ENCODE measurements at places on chromosomes 3 and 15.
A peak's percentile ranks its signal among the peaks of the same experiment; 100 is the strongest.

DNA sequence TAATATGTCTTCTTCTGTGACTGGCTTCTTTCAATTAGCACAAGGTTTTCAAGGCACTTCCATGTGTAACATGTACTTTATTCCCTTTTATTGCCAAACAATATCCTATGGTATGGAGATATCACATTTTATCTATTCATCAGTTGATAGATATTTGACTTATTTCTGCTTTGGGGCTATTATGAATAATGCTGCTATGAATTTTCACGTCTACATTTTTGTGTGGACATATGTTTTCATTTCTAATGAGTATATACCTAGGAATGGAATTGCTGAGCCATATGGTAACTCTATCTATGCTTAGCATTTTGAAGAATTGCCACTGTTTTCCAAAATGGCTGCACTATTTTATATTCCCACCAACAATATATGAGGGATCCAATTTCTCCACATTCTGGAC lies 3.6 kb upstream of the AGTR1 start:
- no peak for DNase-seq

DNA sequence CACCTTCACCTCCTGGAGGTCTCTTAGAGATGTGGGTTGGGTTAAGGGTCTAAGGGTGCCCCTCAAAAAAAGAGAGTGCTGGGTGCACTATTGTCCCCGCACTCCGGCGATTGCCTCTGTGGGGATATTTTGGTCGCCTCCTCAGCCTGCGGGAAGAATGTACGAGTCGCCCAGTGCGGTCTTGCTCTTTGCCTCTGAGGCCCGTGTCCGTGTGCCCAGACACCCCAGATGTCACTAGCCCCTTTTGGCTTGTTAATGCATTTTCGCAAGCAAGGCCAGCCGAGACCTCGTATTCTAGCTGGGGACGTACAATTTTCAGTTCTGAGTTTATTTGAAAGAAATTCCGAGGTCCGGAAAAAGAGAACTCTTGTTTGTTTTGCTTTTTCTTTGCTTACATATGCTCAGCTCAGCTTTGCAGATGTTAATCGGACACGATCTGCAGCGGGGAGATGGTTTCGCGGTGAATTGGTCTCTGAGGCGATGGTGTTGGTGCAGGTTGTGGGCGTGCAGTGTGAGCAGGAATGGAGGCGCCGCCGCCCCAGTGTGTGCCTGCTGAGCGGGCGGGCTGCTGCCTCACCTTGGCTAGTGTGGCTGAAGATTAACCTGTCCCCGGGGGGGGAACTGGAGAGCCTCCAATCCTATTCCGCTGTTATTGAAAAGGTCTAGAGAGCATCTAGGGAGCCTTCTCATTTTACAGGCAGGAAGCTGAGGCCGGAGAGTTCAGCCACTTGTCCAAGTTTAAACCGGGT lies 1.4 kb downstream of the ST6GAL1 start:
- no peak for DNase-seq

GRCh38 chr15:60044636-60045270 lies 40.6 kb downstream of the FOXB1 start:
- DNase-seq: no peak

DNA sequence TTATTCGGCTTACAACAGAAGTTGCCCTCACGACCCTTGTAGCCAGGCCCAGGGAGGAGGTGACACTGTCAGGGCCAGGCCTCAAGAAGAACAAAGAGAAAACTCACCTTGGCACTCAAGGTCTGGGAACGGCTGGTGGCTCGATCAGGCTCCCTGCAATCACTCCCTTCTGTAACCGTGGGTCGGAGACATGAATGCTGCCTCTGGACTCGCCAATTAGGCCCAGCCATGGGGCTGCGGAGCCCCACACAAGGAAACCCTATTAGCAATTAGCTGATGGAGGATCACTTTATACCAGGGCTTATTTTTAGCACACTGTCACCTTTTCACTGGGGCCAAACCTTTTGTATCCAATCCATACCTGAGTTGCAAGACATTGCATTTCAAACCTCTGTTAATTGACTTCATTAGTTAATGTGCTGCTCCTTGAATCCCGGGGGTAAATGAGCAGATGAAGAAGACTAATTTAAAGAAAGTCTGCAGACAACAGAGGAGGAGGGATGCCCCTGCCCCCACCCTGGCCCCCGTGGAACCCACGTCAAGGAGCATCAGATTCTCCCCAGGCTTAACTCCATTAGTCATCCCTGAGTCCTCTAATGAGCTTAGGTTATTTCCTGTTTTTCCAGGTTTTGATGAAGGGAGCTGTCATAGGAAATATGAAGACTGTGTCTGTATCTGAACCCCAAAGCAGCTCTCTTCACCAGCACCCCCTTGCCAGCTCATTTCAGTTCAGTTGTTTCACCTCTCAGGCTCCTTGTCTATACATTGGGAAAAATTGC lies 255.3 kb downstream of the RORA start:
- DNase-seq: no peak

GRCh38 chr15:101613130-101614000 lies 38.8 kb downstream of the TM2D3 start:
- DNase-seq: peak; percentile 8

DNA sequence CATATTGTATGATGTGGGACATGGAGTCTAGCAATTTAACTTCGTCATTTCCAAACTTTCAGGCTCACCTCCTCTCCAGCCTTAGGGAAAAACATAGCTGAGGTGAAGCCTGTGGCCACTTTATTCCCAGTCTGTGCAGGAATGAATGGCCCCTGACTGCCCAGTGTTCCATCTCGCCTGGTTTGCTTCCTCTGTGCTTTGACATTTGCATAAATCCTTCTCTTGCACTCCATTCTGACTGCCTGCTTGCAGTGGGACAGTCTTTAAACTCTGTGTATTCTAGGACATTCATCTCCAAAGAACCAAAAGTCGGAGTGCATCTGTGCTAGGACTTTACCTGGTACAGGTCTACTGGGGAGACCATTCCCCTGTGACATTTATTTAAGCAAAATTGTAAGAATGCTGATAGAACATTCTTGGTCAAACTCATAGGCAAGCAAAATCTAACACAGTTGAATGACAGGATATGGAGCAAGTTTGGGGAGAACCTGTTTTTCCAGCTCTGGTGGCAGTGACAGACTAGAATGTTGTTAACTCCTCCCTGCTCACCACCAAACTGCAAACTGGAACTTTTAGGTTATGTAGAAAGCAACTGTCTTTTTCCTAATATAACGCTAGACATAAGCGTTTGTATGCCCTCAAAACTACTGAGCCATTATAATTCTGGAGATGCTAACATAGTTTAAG lies 22.1 kb downstream of the TMED3 start:
- no peak for DNase-seq

GRCh38 chr3:79361748-79362378 lies 405.9 kb downstream of the ROBO1 start:
- no peak for DNase-seq

DNA sequence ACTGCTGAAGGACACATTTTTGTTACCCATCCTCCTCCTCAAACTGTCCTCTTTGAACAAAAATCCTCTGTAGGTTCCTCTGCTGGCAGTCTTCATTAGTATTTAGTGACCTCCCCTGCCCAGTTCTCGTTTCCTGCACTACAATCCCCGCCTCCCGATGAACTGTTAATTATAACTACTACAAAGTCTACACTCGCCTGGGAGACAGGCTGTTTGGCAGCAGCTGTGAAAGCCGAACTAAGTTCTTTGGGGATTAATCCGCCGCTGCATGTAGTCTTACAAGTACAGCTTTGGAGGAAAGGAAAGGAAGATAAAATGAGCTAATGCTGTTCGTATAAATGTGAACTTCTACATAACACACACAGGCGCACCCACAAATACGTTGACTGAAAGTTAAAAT lies 160.0 kb upstream of the WNT5A start:
- DNase-seq: no peak

DNA sequence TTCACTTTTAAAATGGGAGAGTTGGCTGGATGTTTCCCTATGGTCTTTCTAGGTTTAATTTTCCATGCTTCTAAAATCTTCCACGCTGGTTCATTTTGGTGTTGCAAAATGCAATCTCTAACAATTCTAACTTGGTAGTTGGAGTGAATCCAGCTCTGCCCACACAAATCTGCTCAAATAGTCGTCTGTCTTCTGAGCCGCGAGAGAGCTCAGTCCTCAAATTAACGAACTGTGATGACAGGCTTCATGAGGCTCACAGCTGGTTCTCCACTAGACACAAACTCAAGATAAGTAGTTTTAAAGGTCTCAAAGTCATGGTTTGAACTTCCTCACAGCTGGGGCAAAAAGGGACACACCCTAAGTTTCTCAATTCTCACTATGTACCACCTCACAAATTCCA lies 178.6 kb upstream of the LYSMD4 start:
- DNase-seq: no peak

DNA sequence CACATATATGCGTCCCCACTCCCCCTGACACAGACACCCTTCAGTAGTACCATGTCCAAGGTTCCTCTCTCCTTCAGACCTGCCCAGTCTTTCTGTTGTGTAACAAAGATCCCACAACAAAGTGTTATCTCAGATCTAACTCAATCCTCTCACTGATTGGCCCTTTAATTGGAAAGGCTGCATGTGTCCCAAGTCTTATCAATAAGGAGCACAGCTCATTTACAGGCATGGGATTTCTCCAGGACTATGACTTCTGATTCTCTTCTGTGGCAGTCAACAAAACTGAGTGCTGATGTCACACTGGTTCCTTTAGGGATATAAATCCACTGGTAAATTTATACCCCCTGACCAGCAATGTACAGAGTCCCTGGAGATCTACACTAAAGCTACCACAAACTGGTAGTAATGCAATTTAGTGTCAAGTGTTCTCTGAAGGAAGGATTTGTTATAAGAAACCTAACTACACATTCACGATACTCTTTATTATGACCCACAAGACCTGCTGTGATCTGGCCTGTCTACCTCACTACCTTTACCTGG lies 28.1 kb downstream of the CLK3 start:
- no peak for DNase-seq

DNA sequence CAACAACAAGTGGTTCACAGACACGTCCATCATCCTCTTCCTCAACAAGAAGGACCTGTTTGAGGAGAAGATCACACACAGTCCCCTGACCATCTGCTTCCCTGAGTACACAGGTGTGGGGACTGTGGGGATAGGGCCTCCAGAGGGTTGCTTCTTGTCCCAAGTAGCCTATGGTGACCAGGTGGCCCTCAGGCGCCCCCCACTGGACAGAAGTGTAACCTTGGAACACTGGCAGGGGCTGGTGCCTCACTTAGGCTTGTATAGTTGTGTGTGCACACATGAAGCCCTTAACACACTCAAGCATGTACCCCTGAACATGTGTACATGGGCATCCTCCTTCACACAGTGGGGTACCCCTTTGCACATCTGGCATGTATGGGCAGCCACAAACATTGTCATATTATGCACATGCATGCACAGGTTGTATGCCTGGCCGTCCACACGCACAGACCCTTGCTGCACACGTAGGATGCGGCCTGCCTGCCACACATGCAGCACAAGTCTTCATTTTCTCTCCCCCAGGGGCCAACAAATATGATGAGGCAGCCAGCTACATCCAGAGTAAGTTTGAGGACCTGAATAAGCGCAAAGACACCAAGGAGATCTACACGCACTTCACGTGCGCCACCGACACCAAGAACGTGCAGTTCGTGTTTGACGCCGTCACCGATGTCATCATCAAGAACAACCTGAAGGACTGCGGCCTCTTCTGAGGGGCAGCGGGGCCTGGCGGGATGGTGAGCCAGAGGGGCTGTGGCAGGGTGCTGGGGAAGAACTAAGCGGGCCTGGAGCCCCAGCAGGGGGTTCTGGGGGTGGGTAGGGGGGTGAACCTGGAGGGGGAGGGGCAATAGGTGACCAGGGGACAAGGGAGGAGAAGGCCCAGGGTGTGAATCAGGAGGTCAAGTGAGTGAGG lies 11.7 kb upstream of the SEMA3B start:
- DNase-seq: no peak

DNA sequence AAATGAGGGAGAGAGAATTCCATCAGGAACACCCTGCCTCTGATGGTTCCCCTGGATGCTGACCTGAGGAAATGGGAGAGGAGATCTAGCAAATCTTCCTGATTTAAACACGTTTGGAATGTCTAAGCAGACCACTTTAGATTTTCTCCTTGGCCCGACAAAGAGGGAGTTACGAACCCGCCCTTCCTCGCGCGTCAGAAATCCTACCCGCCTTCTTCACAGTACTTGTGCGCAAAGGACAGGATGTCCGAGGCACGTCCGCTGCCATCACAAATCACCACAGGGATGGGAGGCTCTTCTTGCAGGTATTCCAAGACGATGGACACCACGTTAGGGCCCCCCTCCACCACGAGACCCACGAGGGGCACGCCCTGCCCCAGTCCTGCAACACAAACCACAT lies 38.6 kb downstream of the TRPM1 start:
- no peak for DNase-seq

DNA sequence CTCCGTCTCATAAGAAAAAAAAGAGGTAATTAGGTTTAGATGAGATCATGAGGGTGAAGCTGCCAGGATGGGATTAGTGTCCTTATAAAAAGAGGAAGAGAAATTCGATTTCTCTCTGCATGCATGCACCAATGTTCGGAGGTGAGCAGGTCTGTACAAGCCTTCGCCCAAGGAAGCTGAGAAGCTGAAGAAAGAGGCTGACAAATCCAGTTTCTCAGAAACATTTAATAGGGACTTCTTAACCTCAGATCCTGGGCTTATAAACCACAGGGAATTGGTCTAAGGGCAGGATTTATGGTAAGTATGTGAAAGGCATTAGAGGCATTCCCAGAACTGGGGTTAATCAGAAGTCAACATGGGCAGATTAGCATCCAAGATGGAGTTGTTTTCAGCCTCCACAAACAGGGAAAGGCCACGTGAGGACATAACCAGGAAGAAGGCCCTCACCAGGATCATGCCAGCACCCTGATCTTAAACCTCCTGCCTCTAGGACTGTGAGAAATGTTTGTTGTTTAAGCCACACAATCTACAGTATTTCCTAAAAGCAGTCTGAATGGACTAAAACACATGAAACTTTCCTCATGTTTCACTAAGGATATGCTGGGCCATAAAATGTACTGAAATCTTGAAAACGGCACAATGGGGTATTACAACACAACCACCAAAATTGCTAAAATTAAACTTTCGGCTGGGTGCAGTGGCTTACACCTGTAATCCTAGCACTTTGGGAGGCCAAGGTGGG lies 11.3 kb downstream of the SHISA5 start:
- DNase-seq: no peak

DNA sequence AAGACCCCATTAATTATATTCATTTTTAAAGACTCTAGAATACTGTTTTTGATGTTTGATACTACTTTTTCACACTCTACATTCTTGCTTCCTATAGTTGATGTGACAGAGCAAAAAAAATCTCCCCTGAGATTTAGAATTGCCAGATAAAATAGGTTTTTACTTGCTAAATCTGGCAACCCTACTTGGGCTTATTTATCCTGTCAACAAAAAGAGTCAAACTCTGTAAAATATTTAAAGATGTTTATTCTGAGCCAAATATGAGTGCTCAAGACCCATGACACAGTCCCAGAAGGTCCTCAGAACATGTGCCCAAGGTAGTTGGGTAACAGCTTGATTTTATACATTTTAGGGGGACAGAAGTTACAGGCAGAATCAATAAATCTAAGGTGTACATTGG lies 72.3 kb downstream of the DAPK2 start:
- no peak for DNase-seq

Measured in NCI-H524 treated with DMSO at 0.1 percent for 48 hours (cell line).